NCI-H1930 (cell line): ENCODE measurements at places on chromosomes 3 and 15.

GRCh38 chr3:105842449-105842848 lies 26.4 kb downstream of the CBLB start:
- DNase-seq, result no peak

GRCh38 chr3:109803274-109803673 lies 465.9 kb upstream of the DPPA4 start:
- no peak for DNase-seq

DNA sequence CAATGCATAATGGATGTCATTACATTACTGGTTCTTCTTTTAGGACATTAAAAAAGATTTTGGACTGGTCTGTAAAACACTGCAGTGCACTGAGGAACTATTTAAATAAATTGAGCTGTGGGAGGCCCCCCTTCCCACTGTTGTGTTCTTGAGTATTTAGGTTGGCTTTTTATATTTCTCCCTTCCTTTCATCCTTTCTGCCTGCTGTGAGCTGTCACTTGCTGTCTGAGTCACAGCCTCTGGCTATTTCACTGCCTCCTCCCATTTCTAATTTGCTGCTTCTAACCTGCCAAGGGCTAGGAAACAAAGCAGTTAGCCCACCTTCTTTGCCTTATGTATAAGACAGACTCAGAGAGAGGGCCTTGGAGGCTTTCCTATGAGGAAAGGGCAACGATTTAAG lies 89.0 kb upstream of the FNDC3B start:
- DNase-seq, result no peak

- DNase-seq, result no peak
Measured at GRCh38 chr3:196969134-196969659, 564 bp upstream of the PIGZ start.

DNA sequence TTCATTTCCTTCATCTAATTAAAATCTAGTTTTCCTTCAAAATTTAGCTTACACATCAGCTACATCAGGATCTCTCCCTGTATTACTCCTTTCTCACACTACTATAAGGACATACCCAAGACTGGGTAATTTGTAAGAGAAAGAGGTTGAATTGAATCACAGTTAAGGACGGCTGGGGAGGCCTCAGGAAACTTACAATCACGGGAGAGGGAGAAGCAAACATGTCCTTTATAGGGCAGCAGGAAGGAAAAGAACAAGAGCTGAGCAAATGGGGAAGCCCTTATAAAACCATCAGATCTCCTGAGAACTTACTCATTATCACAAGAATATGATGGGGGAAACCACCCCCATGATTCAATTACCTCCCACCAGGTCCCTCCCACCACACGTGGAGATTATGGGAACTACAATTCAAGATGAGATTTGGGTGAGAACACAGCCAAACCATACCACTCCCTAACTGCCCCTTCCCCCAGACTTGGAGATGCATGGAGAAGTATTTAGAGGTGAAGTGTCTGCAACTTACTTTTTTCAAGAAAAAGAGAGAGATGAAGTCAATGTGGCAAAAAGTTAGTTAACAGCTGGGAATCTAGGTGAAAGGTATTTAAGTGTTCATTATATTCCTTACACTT lies 21.3 kb downstream of the PRTG start:
- no peak for DNase-seq

DNA sequence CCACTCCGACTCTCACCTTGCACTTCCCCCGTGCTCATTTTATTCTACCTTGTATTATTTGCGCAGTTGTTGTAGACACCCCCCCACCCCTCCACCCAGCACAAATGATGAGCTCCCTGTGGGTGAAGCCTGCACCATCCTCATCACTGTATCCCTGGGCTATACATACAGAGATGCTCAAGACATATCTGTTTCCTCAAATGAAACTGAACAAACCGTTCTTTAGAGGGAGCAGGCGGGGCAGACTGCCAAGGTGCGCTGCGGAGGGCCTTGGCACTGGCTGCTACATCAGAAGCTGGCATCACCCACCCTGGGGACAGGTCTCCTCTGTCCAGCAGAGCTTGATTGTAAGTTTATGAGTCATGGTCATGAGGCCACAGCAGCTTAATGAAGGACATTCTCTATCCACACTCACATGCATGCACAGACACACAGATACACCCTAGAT lies 29.0 kb downstream of the ADCY5 start:
- DNase-seq, result no peak

- DNase-seq, result no peak
Measured at GRCh38 chr3:111895071-111895470, 36.0 kb downstream of the PHLDB2 start.

DNA sequence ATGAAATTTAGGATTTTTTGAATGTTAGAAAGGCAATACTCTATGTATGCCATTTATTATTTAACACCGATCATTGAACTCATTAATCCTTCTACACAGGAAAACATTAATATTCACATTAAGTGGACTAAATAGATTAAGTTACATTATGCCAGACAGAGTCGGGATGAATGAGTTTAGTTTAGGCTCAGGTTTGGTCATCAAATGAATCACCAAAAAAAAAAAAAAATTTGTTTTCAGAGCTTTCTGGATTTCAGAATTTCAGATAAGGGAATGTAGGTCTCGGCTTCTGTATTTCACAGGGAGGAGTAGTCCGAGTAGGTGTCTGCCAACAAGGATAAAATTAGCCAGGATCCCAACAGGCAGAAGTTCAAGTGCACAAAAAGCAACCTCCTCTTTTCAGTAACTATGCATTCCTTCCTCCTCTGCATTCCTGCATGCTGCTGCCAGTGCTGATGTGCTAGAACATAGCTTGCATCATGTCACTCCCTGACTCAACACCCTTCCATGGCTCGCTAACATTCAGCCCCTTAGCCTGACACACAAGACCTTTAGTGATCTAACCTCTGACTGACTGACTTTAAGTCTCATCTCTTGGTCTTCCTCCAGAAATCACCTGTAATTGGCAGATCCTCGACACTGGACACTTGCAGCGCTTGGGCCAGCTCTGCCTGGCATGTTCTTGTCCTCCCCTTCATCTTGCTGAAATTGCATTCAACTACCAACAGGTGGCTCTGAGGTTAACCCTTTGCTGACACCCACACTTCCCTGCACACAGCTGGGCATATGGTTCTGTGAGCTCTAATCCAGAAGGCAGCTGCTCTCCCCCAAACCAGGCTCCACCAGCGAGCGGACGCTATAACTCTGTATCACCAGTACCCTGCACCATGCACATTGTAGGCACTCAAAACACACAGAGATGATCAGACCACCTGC lies 145.4 kb upstream of the PROK2 start:
- no peak for DNase-seq

DNA sequence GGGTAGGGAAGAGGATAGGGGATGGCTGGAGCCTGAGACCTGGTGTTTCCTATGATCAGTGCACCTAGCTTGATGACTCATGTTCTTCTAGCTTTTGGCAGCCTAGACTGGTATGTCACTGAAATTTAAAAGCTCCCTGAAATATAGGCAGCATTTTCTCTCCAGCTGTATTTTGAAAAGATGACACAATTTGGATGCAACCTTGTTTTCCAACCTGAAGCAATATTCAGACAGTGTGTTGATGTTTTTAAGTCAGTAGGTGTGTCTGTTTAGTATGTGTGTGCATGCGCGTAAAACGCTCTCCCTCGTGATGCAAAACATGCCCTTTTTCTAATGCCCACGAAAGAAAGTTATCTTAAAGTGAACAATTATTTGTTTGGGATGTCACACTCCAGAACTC lies 58.5 kb downstream of the RPL22L1 start:
- DNase-seq, result no peak
